ENCODE measurements at places on chromosomes 1 and 21.

DNA sequence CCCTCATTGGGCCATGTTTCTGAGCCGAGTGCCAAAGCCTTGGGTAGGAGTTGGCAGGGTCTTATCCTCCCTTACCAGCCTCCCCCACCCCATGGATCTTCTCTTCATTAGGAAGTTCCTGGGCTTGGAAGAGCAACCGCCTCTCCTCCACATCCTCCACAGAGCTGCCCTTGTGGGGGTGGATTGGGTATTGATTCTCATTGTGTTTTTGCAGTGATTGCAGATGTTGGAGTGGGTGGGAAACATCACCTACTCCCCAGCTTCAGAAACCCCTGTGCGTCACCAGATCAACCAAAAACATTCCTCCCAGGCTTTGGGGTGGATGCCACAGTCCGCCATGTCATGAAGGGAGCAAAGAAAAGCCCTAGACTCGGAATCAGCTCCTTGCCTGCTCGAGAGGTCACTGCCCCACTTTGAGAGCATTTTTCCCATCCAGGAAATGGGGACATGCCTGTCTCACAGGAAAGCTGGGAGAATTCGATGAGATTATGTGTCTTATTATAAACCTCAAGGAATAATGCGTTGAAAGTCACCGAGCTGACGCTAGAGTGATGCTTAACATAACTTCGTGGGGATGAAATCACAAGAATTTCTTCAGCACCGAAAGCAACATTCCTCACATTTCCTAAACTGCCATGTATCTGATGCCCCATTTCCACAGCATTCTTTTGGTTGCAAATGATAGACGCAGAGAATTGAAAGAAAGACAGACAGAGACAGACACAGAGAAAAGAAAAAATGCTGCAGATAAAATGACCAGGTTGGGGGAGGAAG, 44.7 kb upstream of the ZBTB40 start:
- no peak for DNase-seq

- DNase-seq, result no peak
Measured at GRCh38 chr21:14975136-14975919, 89.5 kb downstream of the NRIP1 start.

DNA sequence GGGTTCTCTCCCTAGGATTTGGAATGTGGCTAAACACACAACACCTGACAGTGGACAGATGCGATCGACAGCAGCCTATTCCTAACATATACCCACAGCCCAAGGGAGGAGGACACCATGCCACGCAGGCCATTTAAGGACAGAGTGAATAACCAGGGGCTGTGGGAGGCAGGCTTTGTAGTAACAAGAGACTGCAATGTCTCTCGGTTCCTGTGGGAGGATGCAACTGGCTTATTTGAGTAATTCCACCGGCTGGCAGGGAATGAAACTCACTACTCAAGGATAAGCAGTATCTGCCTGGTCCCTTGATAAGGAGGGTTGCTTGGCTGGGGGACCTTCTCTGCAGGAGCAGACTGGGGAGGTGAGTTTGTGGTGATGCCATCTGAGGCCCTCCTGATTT, 109.6 kb downstream of the PCP4 start:
- DNase-seq, result no peak

DNA sequence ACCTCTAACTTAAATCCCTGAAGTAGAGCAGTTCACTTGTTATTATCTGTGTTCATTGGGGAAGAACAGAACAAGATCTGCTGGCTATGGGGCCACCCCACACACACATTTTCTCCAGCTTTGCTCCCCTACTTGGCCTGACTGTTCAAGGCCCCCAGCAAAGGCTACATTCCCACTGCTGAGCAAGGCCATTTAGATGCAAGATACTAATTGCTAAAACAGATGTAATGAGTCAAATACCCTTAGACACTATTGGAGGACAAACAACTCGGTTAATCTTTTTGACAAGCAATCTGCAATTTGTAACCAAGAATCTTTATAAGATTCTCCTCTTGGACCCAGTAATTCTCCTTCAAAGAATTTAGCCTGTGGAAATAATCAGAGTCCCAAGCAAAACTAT, 67.7 kb downstream of the NAV1 start:
- no peak for DNase-seq

DNA sequence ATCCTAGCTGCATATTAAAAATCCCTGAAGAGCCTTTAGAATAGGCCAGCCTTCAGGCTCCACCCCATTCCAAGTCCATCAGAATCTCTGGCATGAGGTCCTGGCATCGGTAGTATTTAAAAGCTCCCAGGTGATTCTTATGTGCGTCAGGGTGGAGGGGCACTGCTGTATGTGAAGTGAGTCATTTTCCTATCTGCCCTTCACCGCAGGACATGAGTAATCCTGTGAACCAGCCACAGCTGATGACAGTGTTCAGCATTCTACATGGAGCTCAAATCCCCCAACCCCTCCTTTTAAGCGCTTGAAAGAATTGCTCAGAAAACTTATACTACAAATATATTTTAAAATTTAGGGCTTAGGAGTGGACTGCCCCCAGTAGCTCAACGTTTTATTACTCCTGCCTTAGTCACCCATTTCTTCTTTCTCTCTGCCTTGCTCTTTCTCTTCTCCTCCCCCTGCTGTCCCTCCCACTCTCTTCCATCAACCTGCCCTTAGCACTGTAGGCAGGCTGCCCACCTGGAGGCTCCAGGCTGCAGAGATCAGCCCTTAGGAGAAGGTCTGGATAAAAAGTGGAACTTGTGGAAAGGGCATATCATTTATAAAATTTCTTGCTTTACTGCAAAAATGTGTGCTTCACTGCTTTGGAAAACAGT, 73.8 kb upstream of the ZNF281 start:
- DNase-seq, result peak; percentile 98

- DNase-seq, result no peak
Measured at GRCh38 chr1:51945591-51945990, 44.9 kb downstream of the RAB3B start.

- DNase-seq, result no peak
Measured at GRCh38 chr1:3857791-3858129, 484 bp downstream of the DFFB start.

GRCh38 chr1:40425198-40425597, 25.1 kb upstream of the ZFP69B start:
- DNase-seq, result no peak

DNA sequence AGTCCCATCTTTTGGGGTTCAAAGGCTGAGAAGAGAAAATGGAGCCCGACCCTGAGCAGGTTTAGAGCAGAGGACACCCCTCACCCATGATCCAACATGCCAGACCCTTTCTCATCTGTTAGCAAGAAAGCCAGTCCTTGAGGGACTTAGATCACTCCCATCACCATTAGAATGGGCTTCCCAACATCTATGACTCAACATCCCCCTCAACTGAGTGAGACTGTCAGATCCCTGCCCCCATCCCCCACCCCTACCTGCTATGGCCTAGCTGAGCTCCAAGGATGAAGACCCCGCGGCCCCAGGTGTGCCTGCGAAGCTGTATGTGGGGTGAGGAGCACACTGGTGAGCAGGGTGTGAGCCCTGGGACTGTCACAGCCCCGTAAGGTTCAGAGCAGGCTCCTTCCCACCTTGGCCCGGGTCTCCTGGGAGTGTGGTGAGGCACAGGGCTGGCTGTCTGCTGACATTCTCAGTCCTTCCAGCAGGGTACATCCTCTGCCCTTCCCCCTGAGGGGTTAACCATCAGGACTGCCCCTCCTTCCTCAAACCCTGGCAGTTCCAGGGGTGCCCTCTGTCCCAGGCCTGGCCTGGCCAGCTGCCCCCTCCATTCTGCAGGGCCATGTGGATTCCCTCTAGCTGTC, 21.4 kb upstream of the BLACAT1 start:
- DNase-seq, result no peak

DNA sequence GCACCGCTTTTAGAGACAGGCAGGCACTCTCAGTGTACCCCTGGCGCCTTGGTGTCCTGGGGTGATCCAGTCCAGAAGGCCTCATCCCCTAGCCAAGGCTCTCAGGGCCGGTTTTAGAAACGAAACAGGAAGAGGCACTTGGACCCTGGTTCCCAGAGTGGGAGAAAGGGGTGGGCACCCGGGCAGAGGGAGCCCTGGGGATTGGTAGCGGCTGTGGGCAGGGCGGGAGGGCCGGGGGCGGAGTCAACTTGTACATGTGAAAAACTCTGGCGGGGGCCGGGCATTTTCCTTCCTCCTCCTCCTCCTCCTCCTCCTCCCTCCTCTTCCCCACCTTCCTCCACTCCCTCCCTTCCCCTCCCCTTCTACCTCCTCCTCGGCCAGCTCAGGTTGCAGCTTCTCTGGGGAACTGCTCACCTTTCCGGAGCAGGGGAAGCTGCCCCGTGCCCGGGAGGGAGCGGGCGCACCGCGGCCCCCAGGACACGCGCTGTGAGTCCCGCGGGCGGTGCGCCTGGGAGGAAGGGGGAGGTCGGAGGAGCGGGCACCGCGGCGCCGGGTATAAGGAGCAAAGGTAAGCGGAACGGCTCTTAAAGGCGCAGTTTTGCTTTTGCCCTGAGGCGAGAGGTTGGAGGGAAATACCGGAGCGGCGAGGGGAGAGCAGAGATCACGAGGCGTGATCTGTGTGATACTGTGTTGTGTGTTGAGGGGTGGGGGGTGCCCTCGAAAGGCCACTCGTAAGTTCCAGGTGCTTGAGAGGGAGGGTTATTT, at the start of gene CDK18:
Gene CDK18 (plus strand): TSS at position 359 of the 765 bp plus-strand sequence. CDS start 18,499 bp downstream, outside the sequence.
- DNase-seq, result peak; percentile 60

DNA sequence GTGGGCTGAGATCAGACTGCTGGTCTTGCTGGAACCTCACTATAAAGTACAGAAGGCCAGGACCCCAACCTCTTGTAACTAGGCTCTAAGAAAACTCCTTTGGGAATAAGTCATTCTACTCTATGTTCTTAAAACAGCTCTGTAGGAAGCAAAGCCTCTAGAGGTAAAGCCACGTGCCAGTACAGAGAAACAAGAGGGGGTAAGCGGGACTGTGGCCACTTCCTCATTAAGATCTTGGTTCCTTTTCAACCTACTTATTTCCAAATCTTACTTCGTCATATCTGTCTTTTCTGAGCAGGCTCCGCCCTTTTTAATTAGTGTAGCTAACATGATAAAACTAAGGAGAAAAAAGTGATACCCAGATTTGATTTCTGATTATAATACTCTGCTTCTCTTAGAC, 3.8 kb downstream of the NCSTN start:
- DNase-seq, result no peak

- DNase-seq, result no peak
Measured at GRCh38 chr1:85404408-85404807, 60.6 kb downstream of the DDAH1 start.

GRCh38 chr21:42340187-42341050, 10.4 kb downstream of the TFF2 start:
- no peak for DNase-seq

GRCh38 chr1:26923711-26924110, 2.2 kb downstream of the NUDC start:
- no peak for DNase-seq

DNA sequence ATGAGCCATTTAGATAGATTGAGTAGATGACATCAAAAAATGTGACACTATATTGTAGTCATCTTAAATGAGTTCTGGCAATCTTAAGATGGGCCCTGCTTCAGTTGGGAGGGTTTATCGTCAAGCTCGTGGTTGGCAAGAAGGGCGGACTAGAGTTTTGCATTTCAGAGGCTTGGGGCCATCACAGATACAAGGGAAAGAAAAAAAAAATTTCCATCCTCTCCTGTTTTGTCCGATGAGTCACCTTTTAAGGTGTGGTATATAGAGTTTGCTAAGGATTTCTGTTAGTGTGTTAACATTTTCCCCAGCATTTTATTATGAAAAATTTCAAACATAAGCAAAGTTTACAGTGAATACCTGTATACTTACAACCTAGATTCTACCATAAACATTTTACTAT, 31.8 kb upstream of the KCNQ4 start:
- DNase-seq, result no peak

- DNase-seq, result peak; percentile 42
Measured at GRCh38 chr1:76124196-76124595, 49.6 kb downstream of the ST6GALNAC3 start.

DNA sequence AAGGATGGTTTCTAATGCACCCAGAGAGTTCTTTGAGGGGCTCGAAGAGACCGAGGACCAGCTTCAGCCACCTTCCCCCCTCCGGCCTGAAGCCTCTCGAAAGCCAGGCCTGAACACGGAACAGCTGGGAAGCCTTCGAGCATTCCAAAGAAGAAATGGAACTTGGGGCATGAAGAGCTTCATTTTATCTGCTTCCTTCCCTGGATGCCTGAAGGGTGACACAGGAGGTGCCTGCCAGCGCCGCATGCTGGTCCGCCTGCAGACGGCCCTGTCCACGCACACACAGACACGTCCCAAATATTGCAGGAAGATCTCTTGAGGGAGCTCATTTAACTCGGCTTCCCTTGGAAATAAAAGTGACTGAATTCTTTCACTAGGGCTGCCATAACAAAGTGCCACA, 73.7 kb downstream of the TOMM20 start:
- DNase-seq, result no peak

DNA sequence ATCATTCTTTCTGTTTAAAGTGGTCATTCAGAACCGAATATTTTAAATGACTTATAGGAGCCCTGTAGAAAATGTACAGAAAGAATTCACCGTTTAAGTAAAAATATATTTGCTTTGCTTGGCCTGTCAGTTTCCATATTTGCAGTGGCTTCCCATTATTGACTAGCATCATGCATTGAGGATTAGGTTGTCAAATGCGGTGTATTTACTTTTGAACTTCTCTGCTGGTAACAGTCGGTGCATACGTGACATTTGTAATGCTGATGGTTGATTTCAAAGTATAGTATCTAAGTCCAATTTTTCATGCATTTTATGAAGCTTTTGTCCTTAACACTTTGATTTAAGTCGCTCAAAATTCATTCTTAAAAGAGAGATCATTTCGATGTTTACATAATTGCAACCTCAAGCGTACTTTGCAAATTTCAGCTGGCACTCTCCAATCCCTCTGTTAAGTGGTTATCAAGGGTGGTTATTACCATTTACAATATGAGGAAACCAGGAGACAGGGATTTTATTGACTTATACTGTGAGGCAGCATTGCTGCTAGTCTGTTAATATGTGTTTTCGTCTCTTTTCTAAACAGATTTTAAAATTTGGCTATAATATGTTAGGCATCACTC, 201.6 kb downstream of the SDCCAG8 start:
- DNase-seq, result no peak

- peak; percentile 76 for DNase-seq
Measured at GRCh38 chr1:162892906-162893611, 32.1 kb upstream of the CCDC190 start.

- DNase-seq, result no peak
Measured at GRCh38 chr21:42563261-42563660, 49.6 kb downstream of the SLC37A1 start.

DNA sequence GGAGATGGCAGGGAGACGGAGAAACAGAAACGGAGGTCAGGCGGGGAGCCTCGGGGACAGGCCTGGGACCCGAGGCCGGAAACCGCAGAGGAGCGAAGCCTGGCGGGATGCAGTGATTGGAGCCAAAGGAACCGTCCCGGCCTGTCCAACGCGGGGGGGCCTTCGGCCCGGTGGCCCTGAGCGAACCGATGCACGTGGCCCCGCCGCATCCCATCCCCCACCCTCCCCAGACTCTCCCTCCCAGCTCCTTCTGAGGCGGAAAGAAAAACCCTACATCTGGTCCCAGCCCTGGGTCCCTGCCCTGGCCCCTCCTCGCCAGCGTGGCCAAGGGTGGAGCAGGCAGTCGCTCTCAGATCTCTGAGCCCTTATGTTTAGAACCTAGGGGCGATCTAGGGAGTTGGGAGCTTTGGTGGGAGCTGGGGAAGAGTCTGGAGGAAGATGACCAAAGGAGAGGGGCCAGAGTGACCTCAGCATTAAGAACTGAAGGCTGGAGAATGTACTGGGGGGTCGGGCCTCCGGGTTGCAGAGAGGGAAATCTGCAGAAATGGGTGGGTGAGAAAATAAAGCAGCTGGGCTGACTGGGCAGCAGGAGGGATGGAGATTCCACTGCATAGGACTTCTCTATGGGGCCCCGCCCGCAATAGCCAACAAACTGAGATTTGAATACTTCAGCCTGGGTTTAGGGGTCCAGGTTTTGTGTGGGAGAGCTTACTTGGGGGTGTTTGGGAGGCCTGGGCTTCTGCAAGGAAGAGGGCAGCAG, 1.5 kb upstream of the CRABP2 start:
- DNase-seq, result no peak
